ENCODE measurements at places on chromosomes 3 and 15.
A peak's percentile ranks its signal among the peaks of the same experiment; 100 is the strongest.

DNA sequence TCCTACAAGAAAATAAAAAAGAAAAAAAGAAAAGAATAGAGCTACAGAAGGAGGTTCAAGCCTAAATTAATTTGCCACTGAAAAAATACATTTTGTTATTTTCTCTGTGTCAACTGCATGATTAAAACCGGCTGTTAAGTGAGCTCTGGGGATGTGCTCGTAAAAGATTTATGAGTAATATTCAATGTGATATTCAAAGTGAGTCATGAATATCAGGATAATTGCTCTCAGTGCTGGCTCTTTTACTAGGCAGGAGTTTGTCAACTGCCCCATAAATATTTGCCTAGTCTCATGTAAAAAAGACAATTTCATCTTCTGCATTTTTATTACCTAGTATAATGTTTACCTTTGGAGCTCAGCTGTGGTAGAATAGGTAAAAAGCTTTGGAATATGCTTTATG, 78.9 kb downstream of the CDIN1 start:
- DNase-seq: no peak

GRCh38 chr15:31871166-31871886, 159.0 kb upstream of the CHRNA7 start:
- no peak for DNase-seq

GRCh38 chr3:49009396-49009795, 2.2 kb downstream of the WDR6 start:
- DNase-seq: no peak

- no peak for DNase-seq
Observed at GRCh38 chr3:66863205-66864111, 134.6 kb upstream of the KBTBD8 start.

DNA sequence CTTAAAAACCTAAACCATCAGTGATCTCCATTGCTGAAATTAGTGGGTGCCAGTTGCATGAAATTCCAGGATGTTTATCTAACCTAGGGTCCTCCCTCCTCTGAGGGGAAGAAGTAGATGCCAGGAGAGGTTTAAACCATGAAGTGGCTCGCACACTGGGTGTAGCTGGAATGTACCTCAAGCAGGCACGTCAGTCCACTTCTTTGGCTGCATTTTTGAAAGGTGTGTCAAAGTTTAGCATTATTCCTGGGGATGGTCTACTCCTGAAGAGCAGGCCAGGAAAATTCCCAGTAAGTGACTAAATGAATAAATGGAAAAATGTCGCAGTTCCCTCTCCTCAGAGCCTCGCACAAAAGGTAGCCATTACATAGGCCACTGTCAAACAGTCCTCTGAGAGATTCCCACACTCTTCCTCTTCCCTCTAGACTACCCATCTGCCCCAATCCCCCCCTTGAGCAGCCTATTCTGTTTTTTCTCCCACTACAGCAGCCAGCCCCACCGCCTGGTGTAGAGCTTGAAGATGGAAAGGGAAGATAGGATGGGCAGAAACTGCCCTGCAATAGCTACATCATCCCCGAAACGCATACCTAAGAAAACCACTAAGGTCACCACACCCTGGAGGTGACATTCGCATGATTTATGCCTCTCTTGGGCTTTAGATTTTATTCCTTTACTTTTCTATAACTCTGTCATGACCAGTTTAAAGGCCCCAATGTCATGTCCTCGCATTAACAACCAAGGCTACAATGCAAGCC, 655 bp upstream of the TMOD3 start:
- no peak for DNase-seq

DNA sequence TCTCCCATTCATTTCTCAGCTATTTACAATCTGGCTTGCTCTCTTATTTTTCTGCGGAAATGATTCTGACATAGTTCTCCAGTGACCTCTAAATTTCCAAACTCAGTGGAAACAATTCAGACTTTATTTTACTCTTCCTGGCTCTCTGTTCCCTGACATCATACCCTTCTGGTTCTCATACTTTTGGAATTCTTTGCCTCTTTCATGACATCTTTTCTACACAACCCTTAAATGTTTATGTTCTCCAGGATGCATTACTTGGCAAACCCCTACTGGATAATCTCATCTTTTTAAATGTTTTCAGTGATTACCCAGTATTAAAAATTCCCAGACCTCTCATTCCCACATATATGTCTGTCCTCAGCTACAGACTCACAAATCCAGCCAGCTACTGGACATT, 23.9 kb upstream of the PLSCR4 start:
- DNase-seq: no peak

DNA sequence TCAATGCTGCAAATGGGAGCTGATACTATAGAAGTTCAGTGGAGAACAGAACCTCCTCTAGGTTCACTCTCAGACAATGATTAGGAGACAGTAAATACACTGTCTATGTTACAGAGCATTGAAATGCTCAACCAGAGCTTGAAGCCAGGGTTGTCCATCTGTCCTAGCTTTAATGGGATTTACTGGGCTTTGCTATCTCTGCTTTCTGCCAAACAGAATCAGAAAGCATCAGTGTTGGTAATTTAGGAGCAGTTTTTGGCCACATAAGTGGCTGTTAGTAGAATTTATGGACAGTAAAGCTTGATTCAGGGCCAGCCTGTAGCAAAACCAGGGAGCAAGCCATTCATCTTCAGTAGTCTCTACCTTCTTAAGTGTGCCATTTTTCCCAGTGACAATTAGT, 396.3 kb downstream of the LSAMP start:
- no peak for DNase-seq

DNA sequence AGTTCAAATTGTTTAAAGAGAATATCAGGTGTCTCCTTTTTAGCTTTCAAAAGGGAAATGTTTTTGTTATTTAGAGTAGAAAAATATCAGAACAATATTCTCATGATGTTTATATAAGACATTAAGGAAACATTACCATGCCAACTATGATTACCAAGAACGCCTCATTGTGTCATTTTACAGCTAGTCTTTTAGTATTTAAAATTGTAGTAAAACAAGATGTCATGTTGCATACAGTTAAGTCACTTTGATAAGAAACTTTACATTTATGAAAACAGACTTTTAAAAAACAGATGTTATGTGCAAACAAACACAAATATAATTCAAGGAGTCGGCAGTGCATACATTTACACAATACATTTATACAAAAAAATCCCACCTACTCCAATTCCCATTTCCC, 4.4 kb downstream of the PLSCR4 start:
- DNase-seq: no peak

- no peak for DNase-seq
Observed at GRCh38 chr3:37906734-37907282, 45.1 kb downstream of the CTDSPL start.

GRCh38 chr3:193714523-193715137, 121.6 kb downstream of the OPA1 start:
- DNase-seq: no peak

- no peak for DNase-seq
Observed at GRCh38 chr3:53083521-53083920, 37.6 kb upstream of the SFMBT1 start.

DNA sequence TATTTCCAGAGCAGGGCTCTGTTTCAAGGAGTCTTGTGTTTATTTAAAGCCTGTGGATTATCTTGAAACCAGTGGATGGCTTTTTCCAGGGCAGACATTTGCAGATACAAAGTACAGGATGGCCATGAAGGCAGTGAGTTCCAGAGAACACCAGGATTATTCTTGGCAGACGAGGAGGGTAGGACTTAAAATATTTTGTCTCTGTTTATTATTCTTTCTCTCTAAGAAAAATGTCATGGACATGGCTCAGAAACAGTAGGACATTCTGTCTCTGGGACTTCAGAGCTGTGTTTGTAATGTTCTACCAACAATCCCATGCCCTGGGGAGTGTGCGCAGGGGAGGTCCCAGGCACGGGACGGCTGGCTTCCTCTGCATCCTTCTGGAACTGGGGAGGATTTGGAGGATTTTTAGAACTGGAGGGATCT, 125.9 kb downstream of the ATP10A start:
- no peak for DNase-seq

DNA sequence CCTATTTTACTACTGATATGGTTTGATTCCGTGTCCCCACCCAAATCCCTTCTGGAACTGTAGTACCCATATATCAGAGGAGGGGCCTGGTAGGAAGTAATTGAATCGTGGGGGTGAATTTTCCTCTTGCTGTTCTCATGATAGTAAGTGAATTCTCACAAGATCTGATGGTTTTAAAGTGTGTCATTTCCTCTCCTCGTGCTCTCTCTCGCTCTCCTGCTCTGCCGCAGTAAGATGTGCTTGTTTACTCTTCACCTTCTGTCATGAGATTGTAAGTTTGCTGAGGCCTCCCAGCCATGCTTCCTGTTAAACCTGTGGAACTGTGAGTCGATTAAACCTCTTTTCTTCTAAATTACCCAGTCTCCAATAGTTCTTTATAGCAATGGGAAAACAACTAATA, 81.2 kb upstream of the ZBTB20 start:
- no peak for DNase-seq

DNA sequence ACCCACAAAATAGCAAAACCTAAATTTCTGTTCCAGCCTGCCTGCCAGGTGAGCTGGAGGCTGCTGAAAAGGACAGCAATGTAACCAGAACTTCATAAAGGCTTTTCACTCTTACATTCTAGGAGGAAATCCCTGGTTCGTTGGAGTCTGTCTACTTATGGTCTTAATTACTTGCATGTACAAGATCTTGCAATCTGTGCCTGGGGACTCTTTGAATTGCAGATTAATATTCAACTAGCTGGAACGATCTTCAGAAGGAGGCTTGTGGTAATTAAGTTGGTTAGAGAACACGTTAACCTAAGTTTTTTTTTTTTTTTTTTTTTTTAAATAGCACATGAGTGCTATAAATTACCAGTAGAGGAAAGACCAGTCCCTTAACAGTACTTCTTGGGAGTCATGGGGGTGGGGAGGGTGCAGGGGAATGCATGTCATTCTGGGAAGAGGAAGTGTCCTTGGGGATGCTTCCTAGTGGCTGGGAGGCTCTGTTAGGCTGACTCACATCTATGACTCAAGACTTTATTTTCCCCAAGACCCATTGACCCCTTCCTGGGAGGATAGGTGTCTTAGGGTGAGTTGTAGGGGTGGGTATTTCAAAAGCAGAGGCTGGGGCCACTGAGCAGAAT, 139.8 kb downstream of the RAB11A start:
- DNase-seq: peak; percentile 84

GRCh38 chr3:119481079-119481478, 12.3 kb downstream of the POGLUT1 start:
- no peak for DNase-seq

GRCh38 chr15:59313641-59314332, 58.9 kb downstream of the MYO1E start:
- peak; percentile 77 for DNase-seq

GRCh38 chr3:188860147-188860546, 311.6 kb upstream of the TPRG1 start:
- no peak for DNase-seq

DNA sequence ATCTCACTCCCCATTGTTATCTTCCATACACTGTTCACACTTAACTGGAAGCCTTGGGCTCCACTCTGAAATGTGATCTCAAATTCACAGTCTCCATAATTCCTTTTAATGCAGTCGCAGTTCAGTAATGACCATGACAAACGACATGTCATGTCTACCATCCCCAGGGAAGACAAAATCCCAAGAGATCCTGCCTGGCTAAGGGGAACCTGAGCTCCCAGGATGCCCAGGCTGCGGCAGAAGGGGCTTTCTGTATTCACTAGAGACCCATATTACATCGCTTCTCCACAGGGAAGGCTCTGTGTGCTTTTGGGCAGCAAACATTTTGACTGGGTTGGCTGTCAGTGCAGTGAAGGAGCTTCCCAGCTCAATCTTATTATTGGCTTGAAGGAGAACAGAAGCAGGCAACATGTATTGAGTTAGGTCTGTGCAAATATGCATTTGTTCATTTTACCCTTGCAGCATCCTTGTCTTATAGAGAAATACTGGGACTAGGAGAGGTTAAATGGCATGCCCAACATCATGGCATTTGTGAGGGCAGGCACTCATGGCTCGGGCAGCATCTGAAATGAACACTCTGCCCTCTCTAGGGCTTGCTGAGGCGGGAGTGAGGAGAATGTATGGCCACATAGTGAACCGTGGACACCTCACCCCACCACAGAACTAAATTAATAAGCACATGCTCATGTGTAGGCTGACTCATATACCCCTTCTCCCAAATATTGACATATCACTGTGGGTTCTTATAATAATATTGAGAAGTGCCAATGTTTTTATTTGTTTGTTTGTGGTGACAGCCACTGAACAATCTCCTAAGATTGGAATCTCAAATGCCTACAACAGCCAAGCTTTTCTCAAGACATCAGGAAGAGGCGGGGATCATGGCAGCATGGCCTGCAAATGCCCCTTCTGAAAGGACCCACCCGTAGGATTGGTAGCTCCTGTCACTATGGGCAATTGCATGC, 141.6 kb upstream of the FOXB1 start:
- no peak for DNase-seq

GRCh38 chr3:12830785-12831156, 10.6 kb downstream of the RPL32 start:
- no peak for DNase-seq

DNA sequence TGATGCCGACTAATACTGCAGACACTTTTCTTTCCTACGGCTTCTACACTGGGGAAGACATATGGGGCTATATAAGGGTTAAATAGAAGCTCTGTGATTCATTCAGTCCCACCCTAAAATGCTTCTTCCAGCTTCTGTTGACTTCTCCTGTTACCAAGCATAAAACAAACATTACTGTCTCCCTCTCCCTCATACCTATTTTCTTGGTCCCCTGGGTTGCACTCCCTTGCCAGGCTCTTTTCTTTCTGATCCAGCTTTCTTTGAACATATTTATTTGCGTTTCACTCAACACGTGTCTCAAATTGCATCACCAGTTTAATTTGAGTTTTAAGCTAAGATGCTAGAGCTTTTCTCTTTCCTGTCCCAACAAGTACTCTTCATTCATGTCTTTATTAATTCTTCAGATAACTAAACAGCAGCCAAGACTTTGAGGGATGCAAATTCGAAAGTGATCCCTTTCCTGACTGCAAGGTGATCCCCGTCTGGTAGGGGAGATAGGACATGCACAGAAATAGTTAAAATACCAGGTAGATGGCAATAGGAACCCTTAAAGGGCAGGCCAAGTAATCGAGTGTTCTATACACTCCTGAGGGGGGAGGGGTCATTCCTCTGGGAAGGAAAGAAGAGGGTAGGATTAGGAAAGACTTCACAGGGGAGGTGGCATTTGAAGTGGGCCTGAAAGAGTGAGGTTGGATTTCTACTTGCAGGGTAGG, 198.6 kb upstream of the BCL6 start:
- DNase-seq: peak; percentile 81

DNA sequence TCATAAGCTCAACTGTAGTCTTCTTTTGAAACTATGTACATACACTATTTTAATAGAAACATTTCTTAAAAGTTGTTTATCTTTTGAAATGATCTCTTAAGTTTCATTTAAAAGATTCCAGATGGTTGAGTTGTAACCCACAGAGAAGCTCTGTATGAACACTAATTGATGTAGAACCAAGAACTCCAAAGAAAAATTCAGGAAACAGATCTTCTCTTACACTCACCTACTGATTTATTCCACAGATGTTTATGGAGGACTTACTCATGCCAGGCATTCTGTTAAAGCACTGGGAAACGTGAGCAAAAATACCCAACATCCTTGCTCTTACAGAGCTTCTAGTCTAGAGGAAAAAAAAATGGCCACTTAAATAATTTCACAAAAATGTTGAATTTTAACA, 551.1 kb downstream of the NAALADL2 start:
- no peak for DNase-seq
